ENCODE measurements at places on chromosomes 7 and 10. TPM values are rescaled to one million over a fixed set of nuclear protein-coding genes. Genes with fewer than 3 reads are reported as not detected.

GRCh38 chr10:18290651-18291313 is 150.6 kb downstream of the CACNB2 start:
- H3K4me1 ChIP-seq: no peaks in the 10 kb centered on the region
- DNase-seq: no peak
- H3K27ac ChIP-seq: no peak overlapping the region
- H3K4me3 ChIP-seq: no peak overlapping the region

DNA sequence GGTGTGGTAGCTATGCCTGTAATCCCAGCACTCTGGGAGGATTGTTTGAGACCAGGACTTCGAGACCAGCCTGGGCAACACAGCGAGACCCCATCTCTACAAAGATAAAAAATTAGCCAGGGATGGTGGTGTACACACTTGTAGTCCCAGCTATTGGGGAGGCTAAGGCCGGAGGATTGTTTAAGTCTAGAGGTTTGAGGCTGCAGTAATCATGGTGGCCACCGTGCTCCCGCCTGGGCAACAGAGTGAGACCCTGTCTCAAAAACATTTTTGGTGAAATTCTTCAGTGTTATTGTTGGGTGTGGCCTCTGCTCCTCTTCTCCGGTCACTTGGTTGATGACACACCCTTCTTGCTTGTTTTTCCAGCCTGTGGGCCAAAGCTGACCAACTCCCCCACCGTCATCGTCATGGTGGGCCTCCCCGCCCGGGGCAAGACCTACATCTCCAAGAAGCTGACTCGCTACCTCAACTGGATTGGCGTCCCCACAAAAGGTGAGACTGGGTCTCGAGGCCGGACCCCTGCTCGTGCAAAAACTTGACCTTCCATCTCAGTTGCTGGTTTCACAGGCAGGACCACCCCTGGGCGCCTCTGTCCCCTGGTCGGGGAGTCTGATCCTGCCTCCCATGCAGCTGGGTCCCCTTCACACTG is 10.6 kb downstream of the PFKFB3 start:
- H3K27ac ChIP-seq: no peak overlapping the region
- H3K4me3 ChIP-seq: no peak overlapping the region
- peaks cover 32% of the 10 kb centered on the region for H3K36me3 ChIP-seq
- no peak for DNase-seq

DNA sequence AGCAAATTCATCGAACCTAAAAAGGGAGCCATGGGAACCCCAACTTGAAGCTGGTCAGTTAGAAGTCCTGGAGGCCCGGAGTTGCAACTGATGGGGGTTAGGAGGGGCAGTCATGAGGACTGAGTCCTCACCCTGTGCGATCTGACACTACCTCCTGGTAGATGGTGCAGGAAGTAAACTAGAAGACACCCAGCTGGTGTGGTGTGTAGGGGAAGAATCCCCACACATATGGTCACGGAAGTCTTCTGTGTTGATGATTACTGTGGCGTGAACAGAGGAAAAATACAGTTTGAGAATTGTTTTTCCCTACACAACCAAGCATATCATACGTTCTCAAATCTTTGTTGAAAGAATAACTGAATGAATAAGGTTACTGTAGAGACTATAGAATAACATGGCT is 164.6 kb upstream of the KCTD7 start:
- no peak overlapping the region for H3K27ac ChIP-seq
- H3K4me3 ChIP-seq: no peak overlapping the region
- DNase-seq: no peak

GRCh38 chr10:26216585-26217395 is at the start of gene GAD2:
GAD2 (plus strand) TSS chr10:26216774; CDS start chr10:26216810, 36 bp downstream.
- H3K27me3 ChIP-seq: peaks cover 90% of the 10 kb centered on the region
- no peaks in the 10 kb centered on the region for H3K36me3 ChIP-seq
- DNase-seq: no peak
- H3K4me3 ChIP-seq: no peak within 1 kb of the TSS

- no peaks in the 10 kb centered on the region for H3K4me1 ChIP-seq
- no peaks in the 10 kb centered on the region for H3K27me3 ChIP-seq
- no peak overlapping the region for H3K27ac ChIP-seq
- no peak for DNase-seq
Observed at GRCh38 chr10:5314840-5315239, 49.9 kb upstream of the UCN3 start.

GRCh38 chr10:127353544-127353943 is 157.2 kb upstream of the INSYN2A start:
- no peaks in the 10 kb centered on the region for H3K4me1 ChIP-seq
- H3K4me3 ChIP-seq: no peak overlapping the region
- no peak overlapping the region for H3K27ac ChIP-seq
- H3K36me3 ChIP-seq: peaks cover 17% of the 10 kb centered on the region

DNA sequence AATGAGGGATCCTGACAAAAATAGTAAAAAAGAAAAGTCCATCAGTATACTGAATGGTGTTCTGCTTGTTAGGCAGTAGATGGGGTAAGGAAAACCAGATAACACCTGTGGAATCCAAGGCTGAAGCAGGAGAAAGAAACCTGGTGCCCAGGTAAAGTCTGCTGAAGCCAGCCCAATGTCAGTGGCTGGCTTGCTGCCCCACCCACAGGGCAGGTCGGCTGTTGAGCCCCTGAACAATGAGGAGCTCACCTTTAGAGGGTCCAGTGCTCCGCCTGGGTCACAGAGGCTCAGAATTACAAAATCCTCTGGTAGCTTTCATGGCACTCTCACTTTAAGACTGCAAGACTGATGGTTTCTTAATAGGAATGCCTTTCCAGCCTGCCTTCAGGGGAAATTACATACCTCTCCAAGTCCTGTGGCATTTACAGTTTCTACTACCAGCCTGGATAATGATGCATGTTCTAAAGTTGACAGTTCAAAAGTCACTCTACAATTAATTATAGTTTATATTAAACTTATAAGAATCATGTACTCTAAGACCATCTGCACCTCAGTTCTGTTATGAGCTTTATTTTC is 23.8 kb downstream of the DHX32 start:
- H3K4me1 ChIP-seq: no peaks in the 10 kb centered on the region
- H3K27ac ChIP-seq: no peak overlapping the region
- peaks cover 33% of the 10 kb centered on the region for H3K36me3 ChIP-seq
- no peak for DNase-seq
- no peak overlapping the region for H3K4me3 ChIP-seq

DNA sequence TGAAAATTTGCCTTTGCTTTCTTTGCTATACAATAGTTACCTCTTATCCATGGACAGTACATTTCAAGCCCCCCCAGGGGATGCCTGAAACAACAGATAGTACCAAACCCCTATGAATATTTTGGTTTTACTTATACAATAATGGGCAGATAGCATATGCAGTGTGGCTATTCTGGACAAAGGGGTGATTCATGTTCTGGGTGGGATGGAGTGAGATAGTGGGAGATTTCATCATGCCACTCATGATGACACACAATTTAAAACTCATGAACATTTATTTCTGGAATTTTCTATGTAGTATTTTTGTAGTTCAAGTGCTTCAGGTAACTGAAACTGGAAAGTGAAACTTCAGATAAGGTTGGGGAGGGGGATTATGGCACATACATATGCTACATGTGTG is 12.0 kb downstream of the STARD3NL start:
- no peak overlapping the region for H3K27ac ChIP-seq
- DNase-seq: no peak
- no peak overlapping the region for H3K4me3 ChIP-seq
- H3K27me3 ChIP-seq: no peaks in the 10 kb centered on the region

GRCh38 chr7:6269527-6269926 is 2.9 kb downstream of the CYTH3 start:
- H3K36me3 ChIP-seq: no peaks in the 10 kb centered on the region
- H3K27me3 ChIP-seq: no peaks in the 10 kb centered on the region
- H3K4me1 ChIP-seq: peaks cover 41% of the 10 kb centered on the region
- no peak for DNase-seq
- H3K4me3 ChIP-seq: no peak overlapping the region

DNA sequence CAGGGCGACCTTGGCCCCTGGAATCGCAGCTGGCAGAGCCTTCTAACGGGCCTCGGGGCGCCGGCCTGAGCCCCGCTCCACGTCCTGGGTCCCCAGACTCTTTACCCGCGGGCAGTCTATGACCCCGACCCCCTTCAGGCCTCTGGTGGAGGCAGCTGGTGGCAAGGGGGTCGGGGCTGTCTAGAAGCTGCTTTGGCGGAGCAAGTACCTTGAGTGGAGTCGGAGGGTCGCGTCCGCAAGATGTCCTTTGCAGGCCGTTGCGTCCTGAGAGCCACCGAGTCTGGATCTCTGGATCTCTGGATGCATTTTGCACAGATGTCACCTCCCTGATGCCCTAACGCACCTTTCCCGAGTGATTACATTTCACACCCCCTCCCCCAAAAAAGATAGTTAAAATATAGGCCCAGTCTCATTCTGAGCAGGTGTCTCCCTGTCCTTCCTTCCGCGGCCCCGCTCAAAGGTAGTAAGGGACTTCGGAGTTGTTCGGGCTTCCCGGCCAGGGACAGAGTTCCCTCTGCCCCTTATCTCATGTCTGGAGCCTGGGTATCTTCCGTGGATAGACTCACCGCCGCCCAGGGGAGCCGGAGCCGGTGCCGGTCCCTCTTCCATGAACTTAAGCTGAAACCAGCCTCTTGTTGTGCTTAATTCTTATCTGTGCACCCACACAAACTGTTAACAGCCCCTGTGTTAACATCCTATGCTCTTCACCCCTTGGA is 457 bp downstream of the ACADSB start:
- H3K27me3 ChIP-seq: no peaks in the 10 kb centered on the region
- peaks cover 10% of the 10 kb centered on the region for H3K4me1 ChIP-seq
- peak overlapping the region; percentile 97 for H3K4me3 ChIP-seq

GRCh38 chr10:33412653-33413361 is 78.3 kb upstream of the NRP1 start:
- DNase-seq: no peak
- no peaks in the 10 kb centered on the region for H3K27me3 ChIP-seq
- H3K36me3 ChIP-seq: no peaks in the 10 kb centered on the region
- no peak overlapping the region for H3K27ac ChIP-seq

DNA sequence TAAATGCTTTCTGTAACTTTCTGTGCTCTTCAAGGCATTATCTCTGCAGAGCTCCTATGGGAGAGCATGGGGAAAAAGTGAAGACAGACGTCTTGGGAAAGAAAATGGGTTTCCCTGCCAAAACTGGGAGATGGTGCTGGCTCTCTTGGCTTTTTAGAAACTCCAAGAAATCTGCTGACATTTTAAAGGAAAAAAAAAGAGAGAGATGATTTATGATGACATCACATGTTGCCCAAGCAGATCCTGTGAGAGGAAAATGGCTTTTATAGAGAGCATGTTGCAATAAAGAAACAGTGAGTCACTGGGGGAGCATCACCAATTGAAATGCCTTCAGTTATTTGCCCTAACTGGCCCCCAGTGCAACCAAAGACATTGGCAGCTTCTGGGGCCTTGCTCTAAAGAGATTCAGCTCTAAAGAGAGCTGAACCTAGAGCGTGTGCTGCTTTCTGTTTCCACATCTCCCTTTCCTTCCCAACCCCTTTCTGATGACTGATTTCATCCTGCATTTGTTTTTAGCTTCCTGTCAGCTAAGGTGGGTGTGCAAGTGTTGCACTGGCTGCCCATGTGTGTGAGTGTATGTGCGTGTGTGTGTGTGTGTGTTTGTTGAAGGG is 37.7 kb downstream of the LRMDA start:
- H3K4me1 ChIP-seq: peaks cover 17% of the 10 kb centered on the region
- no peak overlapping the region for H3K4me3 ChIP-seq
- peak; percentile 72 for DNase-seq
- H3K27me3 ChIP-seq: no peaks in the 10 kb centered on the region
- peak overlapping the region; percentile 48 for H3K27ac ChIP-seq

- H3K27ac ChIP-seq: no peak overlapping the region
- no peaks in the 10 kb centered on the region for H3K4me1 ChIP-seq
- H3K27me3 ChIP-seq: peaks cover 13% of the 10 kb centered on the region
- no peak for DNase-seq
- H3K36me3 ChIP-seq: peaks cover 30% of the 10 kb centered on the region
- no peak overlapping the region for H3K4me3 ChIP-seq
Observed at GRCh38 chr7:44110719-44111635, 6.8 kb downstream of the AEBP1 start.

GRCh38 chr10:71009126-71009525 is 120.8 kb upstream of the PCBD1 start:
- no peaks in the 10 kb centered on the region for H3K4me1 ChIP-seq
- H3K36me3 ChIP-seq: no peaks in the 10 kb centered on the region
- H3K4me3 ChIP-seq: no peak overlapping the region

DNA sequence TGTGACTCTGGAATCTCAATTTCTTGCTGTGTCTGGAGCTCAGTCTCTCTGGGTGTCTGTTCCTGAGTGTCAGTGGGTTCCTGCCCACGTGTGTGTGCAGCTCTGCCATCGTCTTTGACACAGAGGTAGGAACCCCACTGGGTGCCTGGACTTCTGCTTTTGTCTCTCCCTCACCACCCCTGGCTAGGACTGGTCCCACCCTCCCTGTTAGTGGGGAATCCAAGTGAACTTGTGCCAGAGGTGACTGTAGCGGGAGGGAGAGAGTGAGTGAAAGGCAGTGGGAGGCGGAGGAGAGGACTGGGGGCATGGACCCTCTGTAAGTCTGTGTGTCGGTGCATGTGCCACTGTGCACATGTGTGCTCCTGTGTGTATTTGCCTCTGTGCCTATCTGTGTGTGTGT is 299.9 kb upstream of the ZMIZ1 start:
- H3K36me3 ChIP-seq: no peaks in the 10 kb centered on the region
- no peak overlapping the region for H3K4me3 ChIP-seq
- H3K27me3 ChIP-seq: no peaks in the 10 kb centered on the region
- DNase-seq: no peak
- no peak overlapping the region for H3K27ac ChIP-seq

DNA sequence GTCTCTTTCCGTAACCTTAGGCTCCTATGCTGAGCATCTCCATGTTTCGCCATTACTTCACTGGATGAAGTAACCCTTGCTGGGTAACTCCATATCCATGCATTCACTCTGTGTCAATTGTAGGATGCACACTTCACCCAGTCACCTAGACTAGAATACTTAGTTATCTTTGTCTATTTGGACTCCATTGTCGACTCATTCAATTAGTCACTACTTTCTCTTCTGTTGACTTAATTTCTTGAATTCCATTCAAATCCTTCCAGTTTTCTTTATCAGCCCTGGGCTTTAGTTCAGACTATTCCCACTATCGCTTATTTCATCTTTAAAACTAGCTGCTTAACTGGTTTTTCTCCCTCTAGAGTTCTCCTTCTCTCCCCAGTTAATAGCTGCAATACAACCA is 111.3 kb upstream of the TNS3 start:
- H3K36me3 ChIP-seq: no peaks in the 10 kb centered on the region
- DNase-seq: no peak
- no peak overlapping the region for H3K4me3 ChIP-seq

The IKZF1 gene
- polyA plus RNA-seq: 4.5 TPM

The DDX21 gene
- 50.6 TPM for polyA plus RNA-seq

The PRF1 gene
- 2.0 TPM for polyA plus RNA-seq

The DNAJC30 gene
- polyA plus RNA-seq: 7.9 TPM

The ABLIM1 gene
- 54.9 TPM for polyA plus RNA-seq

The ACTR3C gene
- 6.1 TPM for polyA plus RNA-seq

The LEP gene
- 0.01 TPM for polyA plus RNA-seq

The GFRA1 gene
- polyA plus RNA-seq: 17.4 TPM

The SFTPD gene
- polyA plus RNA-seq: 0.42 TPM

The IFIT2 gene
- 3.7 TPM for polyA plus RNA-seq

The IRF5 gene
- 5.5 TPM for polyA plus RNA-seq

The TMEM196 gene
- 0.79 TPM for polyA plus RNA-seq

The CCDC3 gene
- polyA plus RNA-seq: 8.4 TPM

The ENTPD1 gene
- polyA plus RNA-seq: 21.3 TPM
